ENCODE measurements at places on chromosomes 5 and 9.

GRCh38 chr5:119049824-119050449 lies 20.9 kb upstream of the DMXL1 start:
- DNase-seq: no peak

DNA sequence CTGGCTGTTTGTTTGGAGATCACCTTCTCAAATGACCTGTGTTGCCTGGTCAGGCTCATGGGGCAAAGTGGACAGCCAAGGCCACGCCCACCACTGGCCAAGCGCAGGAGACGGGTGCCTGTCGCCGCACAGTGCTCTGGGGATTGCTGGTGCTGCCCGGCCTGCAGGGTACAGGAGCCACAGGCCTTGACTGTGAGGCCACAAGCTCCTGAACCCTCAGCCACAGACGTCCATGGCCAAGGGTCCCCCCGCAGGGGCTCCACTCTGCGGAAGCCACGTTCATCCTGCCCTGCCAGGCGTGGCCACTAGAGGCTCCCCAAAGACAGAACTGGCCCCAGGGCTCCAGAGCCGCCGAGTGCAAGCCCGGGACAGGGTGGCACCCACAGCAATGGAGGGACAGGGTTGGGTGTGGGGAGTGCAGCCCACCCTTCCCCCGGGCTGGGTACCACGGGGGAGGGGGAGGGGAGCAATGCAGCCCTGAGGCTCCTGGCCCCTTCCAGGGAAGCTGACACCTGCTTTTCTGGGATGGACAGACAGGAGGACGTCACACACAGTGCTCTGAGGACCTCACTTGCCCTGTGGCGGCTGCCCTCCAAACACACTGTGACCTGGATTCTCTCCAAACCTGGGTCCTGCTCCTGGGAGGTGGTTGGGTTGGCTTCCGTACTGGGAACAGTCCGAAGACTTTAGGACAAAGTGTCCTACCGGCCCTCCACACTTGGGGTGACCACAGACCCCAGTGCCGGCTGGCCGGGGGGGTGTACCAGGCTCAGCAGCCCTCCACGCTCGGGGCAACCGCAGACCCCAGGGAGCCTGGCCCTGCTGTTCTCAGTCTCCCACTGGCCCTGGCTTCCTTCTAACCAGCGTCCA lies 21.5 kb downstream of the TPPP start:
- peak; percentile 83 for DNase-seq

DNA sequence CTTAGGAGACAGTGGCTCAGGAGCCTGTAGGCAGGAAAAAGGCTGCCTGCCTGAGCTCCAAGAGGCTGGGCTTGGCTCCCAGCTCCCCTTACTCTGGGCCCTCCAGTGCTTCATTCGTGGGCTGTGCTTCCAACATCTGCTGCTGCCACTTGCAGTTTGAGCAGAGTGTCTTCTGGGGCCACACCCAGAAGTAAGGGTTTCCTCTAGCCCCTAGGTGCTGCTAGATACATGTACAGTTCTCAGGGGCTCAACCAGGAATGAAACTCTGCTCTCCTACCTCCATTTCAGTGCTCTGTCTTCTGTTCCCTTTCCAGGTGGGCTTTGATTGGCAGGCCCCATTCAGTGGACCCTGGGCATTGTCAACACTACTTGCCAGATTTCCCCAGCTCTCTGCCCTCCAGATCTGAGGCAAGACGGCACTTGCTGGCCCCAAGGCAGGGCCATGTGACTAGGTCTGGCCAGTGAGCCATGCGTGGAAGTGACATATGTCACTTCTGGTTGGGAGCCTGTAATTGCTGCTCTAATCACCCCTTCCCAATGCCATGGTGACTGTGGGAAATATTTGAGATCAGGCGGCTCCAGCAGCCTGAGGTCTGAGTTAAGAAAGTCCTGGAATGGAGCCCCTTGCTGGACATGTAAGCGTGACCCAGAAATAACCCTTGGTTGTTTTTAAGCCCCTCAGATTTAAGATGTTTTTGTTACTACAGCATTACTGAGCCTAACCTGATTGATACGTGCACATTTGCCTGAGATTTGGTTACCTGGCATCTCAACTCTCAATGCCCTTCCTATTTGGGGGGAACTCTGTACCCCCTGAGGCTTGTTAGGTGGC lies 9.4 kb upstream of the BOD1 start:
- peak; percentile 65 for DNase-seq

DNA sequence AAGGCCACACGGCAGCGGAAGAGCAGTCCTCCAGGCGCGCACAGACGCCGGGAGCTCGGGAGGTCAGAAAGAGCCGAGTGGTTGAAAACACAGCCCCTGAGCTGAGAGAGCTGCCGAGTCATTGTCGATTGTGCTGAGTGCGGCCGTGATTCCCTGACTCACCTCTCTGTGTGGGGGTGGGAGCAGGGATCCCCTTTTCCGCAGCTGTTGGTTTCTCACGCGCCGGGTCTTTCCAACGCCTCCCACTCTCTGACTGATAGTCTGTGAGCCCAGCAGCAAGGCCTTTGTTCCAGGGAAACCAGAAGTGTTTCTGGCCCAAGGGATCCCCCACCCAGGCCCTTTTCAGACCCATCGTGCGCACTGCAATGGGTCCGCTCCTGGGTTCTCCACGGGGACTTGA lies 97.3 kb downstream of the MRPL36 start:
- DNase-seq: no peak

- DNase-seq: no peak
Observed at GRCh38 chr5:39021413-39021812, 52.8 kb downstream of the RICTOR start.

GRCh38 chr9:126335837-126336735 lies 9.5 kb downstream of the MVB12B start:
- DNase-seq: no peak

- DNase-seq: no peak
Observed at GRCh38 chr9:121483049-121483448, 16.6 kb downstream of the GGTA1 start.

- DNase-seq: peak; percentile 74
Observed at GRCh38 chr9:126301985-126302603, 24.5 kb upstream of the MVB12B start.

DNA sequence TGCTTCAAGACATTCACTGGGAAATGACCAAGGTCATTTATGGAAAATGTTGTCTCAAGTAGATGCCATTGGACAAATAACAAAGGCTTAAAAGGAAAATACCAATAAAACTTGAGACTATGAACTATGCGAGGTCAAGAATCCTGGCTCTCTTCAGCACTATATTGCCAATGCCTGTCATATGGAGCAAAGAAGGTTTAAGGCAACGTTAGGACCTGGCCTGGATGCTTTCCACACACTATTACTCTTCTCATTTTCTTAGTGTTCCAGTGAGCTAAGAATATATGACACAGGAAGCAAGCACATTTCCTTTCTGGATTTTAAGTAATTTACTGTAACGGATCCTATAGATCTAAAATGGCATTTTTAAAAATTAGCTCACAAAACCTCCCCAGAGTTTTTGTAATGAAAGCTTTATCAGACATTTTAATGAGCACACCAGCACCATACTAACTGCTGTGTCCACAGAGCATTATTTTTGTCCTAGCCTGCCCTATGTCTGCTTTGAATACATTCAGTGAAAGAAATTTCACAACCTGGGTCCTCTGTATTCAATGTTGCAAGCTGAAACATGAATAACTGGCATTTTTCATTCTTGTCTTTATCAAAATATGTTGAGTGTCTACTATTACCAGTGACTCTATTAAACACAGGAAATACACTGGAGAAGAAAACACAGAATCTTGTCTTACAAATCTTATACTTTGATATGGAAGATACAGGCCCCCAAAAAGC lies 315.6 kb downstream of the CETN3 start:
- DNase-seq: no peak

GRCh38 chr5:107496466-107496865 lies 174.3 kb downstream of the EFNA5 start:
- no peak for DNase-seq

GRCh38 chr5:9861666-9862256 lies 231.6 kb upstream of the TAS2R1 start:
- DNase-seq: no peak

GRCh38 chr9:135951889-135952663 lies 9.1 kb downstream of the UBAC1 start:
- DNase-seq: no peak

- no peak for DNase-seq
Observed at GRCh38 chr5:56018832-56019231, 24.1 kb upstream of the IL6ST start.

DNA sequence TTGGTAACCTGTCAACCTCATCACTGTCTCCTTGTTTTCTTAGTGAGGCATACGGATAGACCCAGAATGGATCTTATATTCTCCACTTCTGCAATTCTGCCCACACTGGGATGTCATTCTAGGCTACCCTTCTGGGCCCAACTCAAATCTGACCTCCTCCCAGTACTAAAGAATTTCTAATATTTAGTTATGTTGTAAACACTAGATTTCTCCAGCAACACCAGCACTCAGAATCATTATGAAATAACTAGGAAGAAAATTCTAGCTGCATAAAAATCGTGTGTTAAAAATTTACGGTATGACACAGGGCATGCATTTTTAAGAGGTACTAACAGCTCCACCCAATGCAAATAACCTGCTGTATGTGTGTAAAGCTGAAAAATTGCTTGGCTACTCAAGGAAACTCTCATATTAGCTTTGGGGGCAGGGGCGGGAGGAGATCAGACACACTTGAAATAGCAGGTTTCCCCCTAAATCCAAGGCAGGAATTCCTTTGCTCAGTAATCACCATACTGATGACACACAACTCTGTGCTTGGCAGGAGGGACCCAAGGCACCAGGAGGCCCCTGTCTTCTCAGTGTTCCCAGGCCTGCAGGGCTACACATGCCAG lies 27.3 kb downstream of the MACROH2A1 start:
- DNase-seq: no peak

- DNase-seq: no peak
Observed at GRCh38 chr5:93579692-93580062, 1.3 kb downstream of the NR2F1-AS1 start.

DNA sequence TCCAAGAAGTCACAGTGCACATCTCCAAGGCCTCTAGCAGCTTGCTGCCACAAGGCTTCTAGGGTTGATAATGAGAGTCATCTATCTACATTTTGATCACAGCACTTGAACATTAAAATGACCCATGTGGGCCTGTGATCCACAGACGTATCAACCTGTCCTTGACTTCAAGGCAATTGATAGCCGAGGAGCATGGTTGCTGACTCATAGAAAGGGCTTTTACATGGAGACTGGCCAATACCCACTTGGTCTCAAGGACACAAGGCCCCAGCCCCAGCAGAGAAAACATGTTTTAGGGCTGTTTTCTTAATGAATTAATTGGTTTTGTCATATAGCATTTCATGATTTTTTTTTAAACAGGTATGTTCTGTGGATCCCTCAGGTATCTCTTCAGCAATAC lies 314.0 kb downstream of the SEMA5A start:
- no peak for DNase-seq

DNA sequence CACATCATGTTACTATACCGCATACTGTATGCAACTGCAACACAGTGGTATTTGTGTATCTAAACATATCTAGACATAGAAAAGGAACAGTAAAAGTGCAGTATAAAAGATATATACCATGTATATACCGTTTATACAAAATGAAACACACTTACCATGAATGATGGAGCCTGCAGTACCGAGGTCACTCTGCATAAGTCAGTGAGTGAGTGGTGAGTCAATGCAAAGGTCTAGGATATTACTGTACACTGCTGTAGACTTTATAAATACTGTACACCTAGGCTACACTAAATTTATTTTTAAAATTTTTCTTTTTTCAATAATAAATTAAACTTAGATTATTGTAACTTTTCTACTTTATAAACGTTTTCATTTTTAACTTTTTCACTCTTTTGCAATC lies 29.3 kb downstream of the PRELID2 start:
- no peak for DNase-seq

- DNase-seq: no peak
Observed at GRCh38 chr5:94245608-94246007, 372.8 kb downstream of the KIAA0825 start.

- DNase-seq: no peak
Observed at GRCh38 chr9:18398038-18398437, 75.9 kb upstream of the ADAMTSL1 start.

GRCh38 chr5:14270209-14270702 lies 127.1 kb downstream of the TRIO start:
- peak; percentile 80 for DNase-seq

DNA sequence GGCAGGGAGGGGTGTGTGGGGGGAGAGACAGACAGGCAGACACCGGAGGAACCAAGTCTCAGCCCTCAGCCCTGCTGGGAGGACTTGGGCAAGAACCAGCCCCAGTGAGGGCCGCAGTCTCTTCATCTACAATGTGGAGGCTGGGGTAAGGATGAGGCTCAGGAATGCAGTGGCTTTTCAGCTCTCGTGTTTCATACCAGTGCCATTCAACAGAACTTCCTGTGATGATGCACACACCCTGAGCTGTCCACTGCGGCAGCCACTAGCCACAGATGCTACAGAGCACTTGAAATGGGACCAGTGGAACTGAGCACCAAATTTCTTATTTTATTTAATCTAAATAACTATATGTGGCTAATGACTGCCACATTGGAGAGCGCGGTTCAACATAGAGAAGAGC lies 10.7 kb downstream of the CAMK2A start:
- no peak for DNase-seq

GRCh38 chr9:80615964-80616363 lies 1044.2 kb downstream of the TLE4 start:
- no peak for DNase-seq

- DNase-seq: no peak
Observed at GRCh38 chr5:151706906-151707305, 20.2 kb upstream of the SPARC start.

- peak; percentile 36 for DNase-seq
Observed at GRCh38 chr9:75053869-75054268, 25.8 kb upstream of the CARNMT1 start.

DNA sequence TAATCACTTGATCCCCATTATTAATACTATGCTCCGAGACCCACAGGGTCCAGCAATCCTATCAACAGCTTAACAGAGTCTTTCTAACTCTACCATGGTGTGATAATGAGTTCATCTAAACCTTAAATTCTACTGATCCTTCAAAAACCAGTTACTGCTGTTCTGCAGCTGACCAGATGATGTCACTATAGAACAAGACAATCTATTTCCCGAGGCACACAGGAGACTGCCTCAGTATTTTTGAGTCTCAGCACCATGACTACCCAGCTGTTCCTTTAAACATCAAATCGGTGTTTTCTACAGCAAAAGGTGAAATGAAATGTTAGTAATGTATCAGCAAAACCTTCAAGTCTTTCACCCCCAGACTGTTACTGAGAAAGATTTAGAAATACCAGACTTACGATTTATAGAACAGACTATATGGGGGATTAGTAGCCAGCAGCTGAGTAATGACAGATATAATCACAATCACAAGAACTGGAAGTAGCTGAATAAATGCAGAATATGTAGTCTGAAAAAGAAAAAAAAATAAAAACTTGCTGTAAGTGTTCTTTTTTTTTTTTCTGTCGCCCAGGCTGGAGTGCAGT lies 16.9 kb downstream of the DNAJC18 start:
- peak; percentile 89 for DNase-seq

GRCh38 chr5:180797256-180798192 lies 5.1 kb downstream of the MGAT1 start:
- no peak for DNase-seq
